ENCODE measurements at places on chromosomes 5 and 9. TPM values are rescaled to one million over a fixed set of nuclear protein-coding genes. Genes with fewer than 3 reads are reported as not detected.

Gene ARHGEF37
- polyA plus RNA-seq: 4.2 TPM

Gene JAKMIP2
- 0.18 TPM for polyA plus RNA-seq

Gene FST
- polyA plus RNA-seq: 6.7 TPM

Gene KIF2A
- polyA plus RNA-seq: 22.4 TPM

Gene SLC34A1
- not detected for polyA plus RNA-seq

Gene PHYHD1
- polyA plus RNA-seq: 50.4 TPM

Gene MYMK
- polyA plus RNA-seq: not detected

Gene TMEFF1
- polyA plus RNA-seq: 0.10 TPM

Gene TAS2R1
- not detected for polyA plus RNA-seq

Gene ROPN1L
- not detected for polyA plus RNA-seq

Gene BHMT2
- polyA plus RNA-seq: 18.4 TPM

Gene FAF2
- polyA plus RNA-seq: 18.0 TPM

Gene ARL14EPL
- polyA plus RNA-seq: 0.88 TPM

Gene LHX2
- polyA plus RNA-seq: 0.11 TPM

Gene SEMA4D
- 10.4 TPM for polyA plus RNA-seq

Data from ovary (tissue), 10 donors.